ENCODE measurements at places on chromosomes 7 and 10.

DNA sequence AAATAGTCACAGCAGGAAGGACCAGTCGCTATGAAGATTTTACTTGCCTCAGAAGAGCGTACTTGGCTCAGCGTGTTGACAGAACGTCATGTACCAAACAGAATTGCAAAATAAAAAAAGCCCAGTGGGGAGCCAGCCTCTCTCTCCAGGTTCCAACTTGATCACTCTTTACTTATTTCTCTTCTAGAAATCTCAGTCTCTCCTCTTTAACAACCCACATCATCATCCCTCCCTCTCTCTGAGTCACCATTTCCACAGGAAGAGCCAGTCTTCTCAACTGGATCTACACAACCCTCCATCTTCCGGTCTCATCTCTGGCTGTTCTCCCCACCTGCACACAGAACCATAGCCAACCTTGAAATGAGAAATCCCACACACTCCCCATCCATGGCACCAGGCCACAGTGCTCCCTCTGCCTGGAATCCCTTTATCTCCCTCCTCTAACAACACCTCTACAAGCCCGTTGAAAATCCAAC lies 718.3 kb downstream of the GRID1 start:
- peak overlapping the region; percentile 67 for H3K27ac ChIP-seq
- H3K27me3 ChIP-seq: no peaks in the 10 kb centered on the region
- peaks cover 43% of the 10 kb centered on the region for H3K4me1 ChIP-seq
- DNase-seq: peak; percentile 84

DNA sequence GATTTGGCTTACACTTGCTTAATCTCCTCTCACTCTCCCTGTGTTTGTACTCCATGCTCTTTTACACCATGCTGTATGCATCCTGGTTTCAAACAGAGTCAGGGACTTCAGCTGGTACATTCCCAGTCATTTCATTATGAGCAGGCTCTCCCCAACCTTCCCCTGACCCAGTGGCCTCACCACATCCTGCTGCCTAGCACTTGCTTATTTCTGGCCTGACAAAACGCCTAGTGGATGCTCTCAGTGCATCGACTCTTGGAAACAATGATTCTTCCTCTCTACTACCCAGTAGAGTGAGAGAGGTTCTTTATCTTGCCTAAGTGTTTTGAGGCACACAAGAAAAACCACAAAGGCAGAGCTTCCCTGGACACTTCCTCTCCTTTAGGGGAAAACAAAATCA lies 63.4 kb downstream of the CAV1 start:
- H3K27me3 ChIP-seq: no peaks in the 10 kb centered on the region
- DNase-seq: no peak
- no peak overlapping the region for H3K4me3 ChIP-seq
- H3K27ac ChIP-seq: no peak overlapping the region

GRCh38 chr7:124702385-124702784 lies 63.2 kb downstream of the GPR37 start:
- DNase-seq: no peak
- no peak overlapping the region for H3K4me3 ChIP-seq
- no peaks in the 10 kb centered on the region for H3K36me3 ChIP-seq
- no peaks in the 10 kb centered on the region for H3K27me3 ChIP-seq

GRCh38 chr10:96656198-96656577 lies 64.1 kb downstream of the PIK3AP1 start:
- DNase-seq: no peak
- H3K27ac ChIP-seq: no peak overlapping the region
- H3K4me3 ChIP-seq: no peak overlapping the region

- no peak overlapping the region for H3K4me3 ChIP-seq
- H3K36me3 ChIP-seq: no peaks in the 10 kb centered on the region
- no peak overlapping the region for H3K27ac ChIP-seq
- H3K27me3 ChIP-seq: no peaks in the 10 kb centered on the region
- no peak for DNase-seq
- no peaks in the 10 kb centered on the region for H3K4me1 ChIP-seq
Observed at GRCh38 chr7:22934473-22935065, 79.4 kb downstream of the HYCC1 start.

DNA sequence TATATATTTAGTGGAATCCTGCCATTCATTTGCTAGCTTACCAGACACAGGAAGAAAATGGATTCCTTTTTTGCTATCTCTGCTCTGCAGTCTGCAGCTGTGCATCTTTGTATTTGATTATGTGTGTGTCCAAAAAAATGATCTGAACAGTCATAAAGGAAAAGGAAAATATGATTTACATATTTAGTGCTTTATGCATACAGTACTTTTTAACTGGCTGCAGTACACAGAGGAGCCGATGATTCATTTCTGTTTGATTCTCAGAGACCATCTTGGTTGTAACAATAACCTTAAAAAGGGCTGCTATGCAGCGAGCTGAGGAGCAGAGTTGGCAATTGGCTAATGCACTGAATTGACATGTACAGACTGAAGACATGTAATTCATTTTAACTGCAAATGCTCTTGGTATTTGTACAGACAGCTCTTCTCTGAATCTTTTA lies 151.3 kb upstream of the FZD1 start:
- H3K4me3 ChIP-seq: no peak overlapping the region
- H3K27me3 ChIP-seq: no peaks in the 10 kb centered on the region
- H3K4me1 ChIP-seq: no peaks in the 10 kb centered on the region
- H3K36me3 ChIP-seq: peaks cover 5% of the 10 kb centered on the region
- DNase-seq: no peak
- H3K27ac ChIP-seq: no peak overlapping the region

DNA sequence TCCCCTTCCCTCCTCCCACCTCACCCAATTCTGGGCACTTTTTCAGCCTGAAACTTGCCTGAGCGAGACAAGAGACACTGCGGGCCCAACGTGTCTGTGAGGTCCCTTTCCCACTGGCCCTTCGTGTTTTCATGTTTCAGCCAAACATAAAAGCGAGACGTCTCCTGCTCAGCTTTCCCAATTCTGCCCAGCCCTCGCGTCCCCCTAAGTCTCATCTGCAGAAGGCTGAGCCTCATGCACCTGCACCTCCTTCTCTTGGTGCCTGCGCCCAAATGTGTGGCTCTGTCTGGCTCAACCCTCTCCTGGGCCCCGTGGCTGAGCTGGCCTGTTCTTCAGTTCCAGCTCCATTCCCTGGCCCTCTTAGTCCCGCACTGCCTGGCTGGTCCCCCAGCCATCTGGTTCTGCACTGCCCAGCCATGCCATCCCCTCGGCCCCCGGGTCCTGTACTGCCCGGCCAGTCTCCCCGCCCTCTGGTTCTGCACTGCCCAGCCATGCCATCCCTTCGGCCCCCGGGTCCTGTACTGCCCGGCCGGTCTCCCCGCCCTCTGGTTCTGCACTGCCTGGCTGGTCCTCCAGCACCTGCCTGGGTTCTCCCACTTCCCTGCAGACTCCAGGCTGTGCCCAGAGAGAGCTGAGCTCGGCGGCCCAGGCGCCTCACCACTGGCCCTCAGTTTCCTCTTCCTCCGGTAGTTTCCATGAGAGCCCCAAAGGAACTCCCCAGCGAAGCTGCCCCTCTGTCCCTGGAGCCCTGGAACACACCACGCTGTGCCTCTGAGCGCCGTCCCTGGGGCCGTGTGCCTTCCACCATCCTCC lies 224.1 kb downstream of the DNAJB6 start:
- no peaks in the 10 kb centered on the region for H3K27me3 ChIP-seq
- no peaks in the 10 kb centered on the region for H3K4me1 ChIP-seq
- H3K27ac ChIP-seq: no peak overlapping the region
- H3K36me3 ChIP-seq: no peaks in the 10 kb centered on the region
- H3K4me3 ChIP-seq: no peak overlapping the region
- no peak for DNase-seq

DNA sequence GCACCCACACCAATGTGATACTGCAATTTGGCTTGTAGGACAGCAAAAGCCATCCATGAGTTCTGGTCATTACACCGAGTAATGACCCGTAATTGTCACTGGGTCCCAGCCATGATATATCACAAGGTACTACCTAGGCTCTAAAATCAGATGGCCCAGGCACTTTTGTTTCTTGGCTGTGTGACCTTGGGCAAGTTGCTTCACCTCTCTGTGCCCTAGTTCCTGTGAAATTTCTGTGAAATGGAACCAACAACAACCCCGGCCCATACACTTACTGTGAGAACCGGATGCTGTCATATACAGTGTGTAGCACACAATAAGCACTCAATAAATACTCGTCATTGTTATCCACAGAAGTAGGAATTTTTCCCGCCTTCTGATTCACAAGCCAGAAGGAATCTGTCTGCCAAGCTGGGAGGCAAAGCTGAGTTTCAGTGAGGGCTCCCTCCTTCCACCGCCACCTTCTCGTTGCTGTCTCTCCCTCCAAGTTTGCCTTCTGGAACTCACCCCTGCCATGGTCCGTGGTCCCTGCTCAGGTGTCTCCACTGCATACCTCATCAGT lies 6.4 kb upstream of the CYTH3 start:
- H3K27ac ChIP-seq: no peak overlapping the region
- H3K36me3 ChIP-seq: no peaks in the 10 kb centered on the region
- H3K4me3 ChIP-seq: no peak overlapping the region

GRCh38 chr10:119588071-119588470 lies 8.7 kb downstream of the TIAL1 start:
- H3K27ac ChIP-seq: no peak overlapping the region
- H3K4me1 ChIP-seq: no peaks in the 10 kb centered on the region

- DNase-seq: no peak
- peaks cover 19% of the 10 kb centered on the region for H3K4me1 ChIP-seq
- H3K36me3 ChIP-seq: no peaks in the 10 kb centered on the region
Observed at GRCh38 chr7:105721571-105722104, 140.3 kb upstream of the EFCAB10 start.

DNA sequence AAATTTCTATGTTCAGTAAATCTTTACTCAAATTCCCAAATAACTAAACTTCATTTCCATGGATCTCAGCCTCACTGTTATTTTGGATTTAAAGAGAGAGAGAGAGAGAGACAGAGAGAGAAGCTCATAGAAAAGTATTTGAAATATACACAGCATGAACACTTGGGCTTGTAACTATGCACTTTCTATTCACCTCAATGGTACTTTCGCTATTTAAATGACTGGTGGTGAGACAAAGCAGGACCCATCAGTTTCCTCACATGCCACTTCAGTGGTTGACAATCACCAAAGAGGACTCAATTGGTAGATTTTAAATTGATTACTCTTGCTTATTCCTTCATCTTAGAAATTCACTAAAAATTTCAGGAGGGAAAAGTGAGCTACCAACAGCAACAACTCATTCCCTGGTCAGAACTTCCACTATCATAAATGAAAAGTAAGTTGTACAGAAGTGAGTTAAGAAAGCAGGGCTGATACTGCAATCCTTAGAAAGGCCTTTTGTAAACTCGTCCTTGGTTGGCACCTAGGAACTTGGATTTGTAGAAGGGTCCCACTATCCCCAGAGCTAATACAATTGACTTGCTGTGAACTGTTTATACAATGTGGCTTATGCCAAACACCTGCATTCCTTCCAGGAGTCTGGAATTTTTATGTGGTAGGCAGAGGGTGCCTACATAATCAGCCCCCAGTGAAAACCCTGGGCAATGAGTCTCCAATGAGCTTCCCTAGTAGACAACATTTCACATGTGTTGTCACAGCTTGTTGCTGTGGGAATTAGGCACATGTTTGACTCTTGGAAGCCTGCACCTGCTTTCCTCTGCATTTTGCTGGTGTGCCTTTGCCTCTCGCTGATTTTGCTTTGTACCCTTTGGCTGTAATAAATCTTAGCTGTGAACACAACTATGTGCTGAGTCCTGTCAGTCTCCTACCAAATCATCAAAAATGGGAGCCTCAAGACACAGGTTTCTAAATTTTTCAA lies 10.8 kb downstream of the ERLIN1 start:
- H3K27ac ChIP-seq: no peak overlapping the region
- H3K36me3 ChIP-seq: peaks cover 95% of the 10 kb centered on the region
- H3K4me1 ChIP-seq: no peaks in the 10 kb centered on the region

DNA sequence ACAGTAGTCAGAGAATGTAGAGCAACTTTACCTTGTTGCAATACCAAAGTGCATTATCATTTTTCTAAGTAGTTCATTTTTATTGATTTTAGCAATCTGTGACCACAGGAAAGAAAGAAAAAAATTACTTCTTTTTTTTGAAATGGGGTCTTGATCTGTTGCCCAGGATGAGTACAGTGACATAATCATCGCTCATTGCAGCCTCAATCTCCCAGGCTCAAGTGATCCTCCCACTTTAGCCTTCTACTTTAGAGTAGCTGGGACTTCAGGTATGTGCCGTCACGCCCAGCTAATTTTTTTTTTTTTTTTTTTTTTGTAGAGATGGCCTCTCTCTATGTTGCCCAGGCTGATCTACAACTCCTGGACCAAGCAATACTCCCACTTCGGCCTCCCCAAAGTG lies 11.4 kb upstream of the OAT start:
- H3K27ac ChIP-seq: no peak overlapping the region
- no peaks in the 10 kb centered on the region for H3K36me3 ChIP-seq
- H3K4me1 ChIP-seq: no peaks in the 10 kb centered on the region
- H3K4me3 ChIP-seq: no peak overlapping the region

DNA sequence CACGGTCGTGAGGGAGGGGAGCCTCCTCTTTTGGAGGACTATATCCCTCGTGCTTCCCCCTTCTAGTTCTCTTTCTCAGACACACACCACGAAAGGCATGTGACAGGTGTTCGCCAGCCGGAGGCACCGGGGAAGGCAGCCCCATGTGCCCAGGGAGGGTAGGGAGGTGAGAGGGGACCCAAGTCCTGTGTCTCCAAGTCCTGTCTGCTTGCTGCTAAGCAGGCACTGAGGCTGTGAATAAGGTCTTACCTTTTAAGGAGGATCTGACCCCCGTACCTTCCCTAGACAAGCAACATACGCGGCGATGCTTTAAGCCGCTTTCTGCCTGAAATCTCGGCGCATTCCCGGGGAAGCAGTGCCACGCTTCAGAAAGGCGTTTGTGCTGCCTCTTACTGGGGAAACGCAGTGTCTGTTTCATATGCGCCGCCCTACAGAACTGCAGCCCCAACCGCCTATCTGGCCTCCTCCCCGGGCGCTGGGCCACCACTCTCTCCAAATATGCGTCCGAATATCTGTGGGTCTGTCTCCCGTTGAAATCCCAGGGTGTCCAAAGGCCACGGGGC lies 770 bp downstream of the PLXNA4 start:
- peaks cover 70% of the 10 kb centered on the region for H3K27me3 ChIP-seq
- peaks cover 13% of the 10 kb centered on the region for H3K4me1 ChIP-seq
- no peak overlapping the region for H3K27ac ChIP-seq

Data from tibial nerve (tissue), 4 donors.